ENCODE measurements at places on chromosomes 7 and 10. TPM values are rescaled to one million over a fixed set of nuclear protein-coding genes. Genes with fewer than 3 reads are reported as not detected.

The PANK1 gene
- total RNA-seq = 9.6 TPM

The NFE2L3 gene
- 2.7 TPM for total RNA-seq

The ZNF853 gene
- 19.7 TPM for total RNA-seq

DNA sequence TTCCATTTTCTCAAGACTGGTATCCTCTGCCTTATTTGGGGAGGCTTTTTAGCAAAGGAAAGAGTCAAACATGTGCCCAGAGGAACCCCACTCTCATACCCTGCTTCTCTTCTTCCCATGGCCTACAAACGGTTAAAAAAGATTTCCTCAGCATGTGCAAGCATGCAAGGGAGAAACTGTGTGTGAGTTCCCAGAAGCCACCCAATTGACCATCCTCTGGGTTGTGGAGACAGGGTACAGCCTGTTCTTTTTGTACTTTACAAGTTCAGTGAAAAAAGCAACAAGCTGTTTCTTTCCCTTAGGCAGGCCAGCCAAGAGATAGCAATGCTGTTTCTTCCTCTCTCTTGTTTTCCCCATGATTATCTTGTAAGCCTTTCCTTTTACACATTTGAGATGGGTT, 68.8 kb upstream of the MTPN start:
- DNase-seq = no peak

GRCh38 chr10:116141855-116142254, 131.2 kb downstream of the GFRA1 start:
- no peak for DNase-seq

- DNase-seq = no peak
Measured at GRCh38 chr7:43771573-43771972, 13.1 kb downstream of the BLVRA start.

- DNase-seq = no peak
Measured at GRCh38 chr7:151863386-151864079, 13.4 kb downstream of the PRKAG2 start.

Measured in dorsolateral prefrontal cortex (tissue), 122 donors.